ENCODE measurements at places on chromosomes 6 and 20. TPM values are rescaled to one million over a fixed set of nuclear protein-coding genes. Genes with fewer than 3 reads are reported as not detected.

- no peak for DNase-seq
Measured at GRCh38 chr20:37839432-37839827, 63.5 kb upstream of the VSTM2L start.

GRCh38 chr6:169863710-169864109, 112.3 kb downstream of the ERMARD start:
- DNase-seq = no peak

GRCh38 chr6:157980288-157981131, 1.2 kb upstream of the SYNJ2 start:
- DNase-seq = no peak

DNA sequence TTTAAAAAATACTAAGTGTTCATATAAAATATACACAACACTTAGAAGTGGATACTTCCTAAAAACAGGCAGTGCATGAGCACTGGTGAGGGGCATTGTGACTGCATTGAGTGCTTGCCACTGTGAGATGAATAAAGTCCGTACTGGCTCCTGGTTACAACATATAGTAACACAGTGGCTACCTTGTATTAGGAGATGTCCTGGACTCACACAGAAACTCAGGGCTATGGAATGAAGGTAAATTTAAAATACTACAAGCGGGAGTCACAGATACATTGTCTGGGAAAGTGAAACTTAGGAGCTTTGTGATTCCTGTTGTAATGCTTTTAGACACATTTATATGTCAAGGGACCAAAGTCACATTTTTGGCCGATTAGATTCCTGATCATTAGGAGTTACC, 36.5 kb upstream of the HLA-G start:
- peak; percentile 34 for DNase-seq

DNA sequence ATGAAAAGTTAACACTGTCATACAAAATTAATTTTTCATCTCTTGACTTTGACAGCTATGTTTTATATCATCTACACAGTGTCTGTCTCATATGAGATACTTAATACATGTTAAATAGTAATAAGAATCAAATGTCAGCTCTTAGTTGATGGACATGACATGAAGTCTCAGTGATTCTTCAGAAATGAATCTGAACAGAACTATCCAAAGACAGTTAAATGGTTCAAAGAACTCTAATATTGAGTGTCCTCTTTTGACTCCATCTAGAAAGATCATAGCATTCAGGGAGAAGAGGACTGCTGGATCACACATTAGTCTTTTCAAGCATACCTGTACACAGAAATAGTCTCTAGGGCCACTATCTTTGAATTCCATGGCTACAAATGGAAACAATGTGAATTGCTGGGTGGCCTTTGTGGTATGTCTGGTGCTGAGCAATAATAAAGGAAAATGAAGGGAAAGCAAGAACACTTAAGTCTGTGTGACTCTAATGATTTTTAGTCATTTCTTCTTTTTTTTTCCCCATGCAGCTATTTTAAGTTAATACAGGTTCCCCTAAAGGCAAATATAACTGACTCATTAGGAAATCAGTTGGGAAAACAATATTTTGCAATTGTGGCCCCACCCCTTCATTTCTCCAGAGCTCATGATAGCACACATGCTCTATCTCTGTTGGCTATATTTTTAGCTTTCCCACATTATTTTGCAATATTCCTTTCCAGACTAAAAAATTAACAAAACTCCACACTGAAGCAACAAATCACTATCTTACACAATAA, 367.5 kb downstream of the GRIK2 start:
- peak; percentile 62 for DNase-seq

GRCh38 chr6:107959392-107959791, 1.4 kb upstream of the SEC63 start:
- no peak for DNase-seq

DNA sequence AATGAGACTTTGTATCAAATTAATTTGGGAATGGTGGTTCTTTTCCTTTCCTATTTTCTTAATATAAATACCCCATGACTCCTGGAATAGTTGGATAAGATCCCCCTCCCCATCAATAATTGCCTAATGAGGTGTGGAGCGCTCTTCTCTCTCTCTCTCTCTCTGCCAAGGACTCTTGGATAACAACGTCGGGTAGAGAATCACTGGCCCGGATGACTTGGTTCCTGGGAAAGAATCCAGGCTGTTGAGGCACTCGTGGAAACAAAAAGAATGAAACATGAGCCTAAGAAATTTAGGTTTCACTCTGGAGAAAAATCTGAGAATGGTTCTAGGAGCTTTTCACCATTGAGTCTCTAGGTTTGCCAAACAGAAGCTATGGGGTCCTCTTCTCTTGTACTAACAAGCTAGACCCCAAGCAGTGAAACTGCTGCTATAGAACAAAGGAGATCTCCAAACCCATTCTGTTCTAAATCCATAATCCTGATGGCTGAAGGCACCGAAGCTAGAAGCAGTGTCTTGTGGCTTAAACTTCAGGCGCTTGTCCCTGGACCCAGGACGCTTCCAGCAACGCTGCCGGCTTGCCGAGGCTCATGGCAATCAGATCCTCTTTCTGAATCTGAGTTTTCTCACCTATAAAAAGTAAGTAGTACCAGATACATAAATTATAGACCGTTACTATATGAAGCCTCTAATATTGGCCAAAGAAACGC, 241.6 kb upstream of the BTBD3 start:
- peak; percentile 66 for DNase-seq

GRCh38 chr20:18783385-18783959, 30.1 kb upstream of the SCP2D1 start:
- DNase-seq = no peak

GRCh38 chr6:148530394-148530953, 187.8 kb downstream of the SASH1 start:
- peak; percentile 81 for DNase-seq

The ZNF334 gene
- 1.9 TPM for total RNA-seq

- no peak for DNase-seq
Measured at GRCh38 chr6:143225929-143226328, 165.2 kb downstream of the AIG1 start.

- no peak for DNase-seq
Measured at GRCh38 chr6:21792177-21792576, 198.6 kb downstream of the SOX4 start.

GRCh38 chr20:41046716-41047115, 18.1 kb downstream of the TOP1 start:
- peak; percentile 68 for DNase-seq

- no peak for DNase-seq
Measured at GRCh38 chr6:165704045-165704748, 41.2 kb upstream of the PDE10A start.

GRCh38 chr6:151808371-151809241, 1.1 kb downstream of the ESR1 start:
- no peak for DNase-seq

The HLA-DQB1 gene
- not detected for total RNA-seq

The LSM2 gene
- total RNA-seq = 162 TPM

The SIRPB1 gene
- total RNA-seq = 4.2 TPM

DNA sequence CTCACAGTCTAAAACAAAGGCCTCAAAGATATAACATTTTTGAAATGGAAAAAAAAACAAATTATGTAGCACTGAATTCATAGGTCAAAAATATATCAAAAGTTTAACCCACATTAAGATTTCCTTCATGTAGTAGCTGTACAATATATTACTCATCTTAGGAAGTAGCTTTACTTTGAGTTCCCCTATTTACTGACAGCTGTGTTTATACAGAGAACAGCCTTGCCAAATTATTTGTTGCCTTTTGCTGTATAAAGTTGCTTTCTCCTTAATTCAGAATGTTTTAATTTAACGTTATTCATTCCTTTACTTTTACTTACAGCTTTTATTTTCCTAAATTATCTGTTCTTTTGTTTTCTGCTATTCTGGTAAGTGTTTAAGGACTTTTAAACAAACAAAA, 181.0 kb downstream of the COL12A1 start:
- no peak for DNase-seq

DNA sequence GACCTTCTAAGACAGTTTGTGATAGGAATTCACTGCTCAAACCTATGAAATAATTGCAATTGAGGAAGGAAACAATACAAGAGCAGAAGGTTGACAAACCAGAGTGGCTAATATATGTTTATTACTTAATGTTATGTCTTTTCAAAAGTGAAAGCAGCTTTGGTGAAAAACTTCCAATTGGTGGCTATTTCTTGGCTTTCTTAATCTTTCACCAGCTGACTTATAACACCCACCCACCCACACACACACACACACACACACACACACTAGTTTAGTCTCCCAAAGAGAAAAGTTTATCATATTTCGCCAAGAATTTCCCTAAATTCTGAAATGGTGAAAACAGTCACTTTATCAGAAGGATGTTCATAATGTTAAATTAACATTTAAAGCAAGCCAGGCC, 583.5 kb downstream of the EYS start:
- no peak for DNase-seq

The AGPAT4 gene
- 12.0 TPM for total RNA-seq

DNA sequence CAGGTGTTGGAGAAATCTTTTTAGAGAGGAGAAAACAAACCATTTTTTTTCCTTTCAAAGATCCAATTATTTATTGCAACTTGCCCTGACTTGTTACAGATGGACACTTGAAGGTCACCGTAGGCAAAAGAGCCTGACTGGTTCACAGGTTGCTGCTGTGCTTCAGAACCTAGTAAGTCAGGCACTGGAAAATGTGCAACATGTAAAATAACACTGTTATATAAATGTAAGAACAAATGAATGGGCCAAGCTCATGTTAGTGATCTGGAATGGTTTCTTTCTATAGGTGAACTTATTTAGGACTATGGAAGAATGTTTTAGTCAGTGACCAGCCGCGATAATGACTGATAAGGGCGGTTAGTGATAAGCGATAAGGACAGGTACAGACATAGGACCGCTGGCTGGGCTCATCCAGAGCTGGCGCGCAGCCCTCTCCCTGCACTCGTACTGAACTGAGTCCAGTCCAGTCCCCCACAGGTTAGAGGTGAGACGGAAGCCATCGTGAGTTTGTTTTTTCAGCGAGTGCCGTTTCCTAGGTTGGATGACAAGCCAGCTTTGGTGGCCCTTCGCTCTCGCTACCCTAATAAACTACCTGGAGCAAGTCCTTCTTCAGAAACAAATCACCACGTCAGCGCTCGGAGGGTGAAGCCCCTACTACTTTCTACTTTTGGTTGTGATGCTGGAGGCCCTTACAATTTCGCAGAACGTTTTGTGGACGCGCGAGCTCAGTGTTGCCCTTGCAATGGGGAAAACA, 94.4 kb upstream of the PRDM1 start:
- DNase-seq = peak; percentile 26

The SRSF12 gene
- not detected for total RNA-seq

The GTF2H4 gene
- 11.4 TPM for total RNA-seq

DNA sequence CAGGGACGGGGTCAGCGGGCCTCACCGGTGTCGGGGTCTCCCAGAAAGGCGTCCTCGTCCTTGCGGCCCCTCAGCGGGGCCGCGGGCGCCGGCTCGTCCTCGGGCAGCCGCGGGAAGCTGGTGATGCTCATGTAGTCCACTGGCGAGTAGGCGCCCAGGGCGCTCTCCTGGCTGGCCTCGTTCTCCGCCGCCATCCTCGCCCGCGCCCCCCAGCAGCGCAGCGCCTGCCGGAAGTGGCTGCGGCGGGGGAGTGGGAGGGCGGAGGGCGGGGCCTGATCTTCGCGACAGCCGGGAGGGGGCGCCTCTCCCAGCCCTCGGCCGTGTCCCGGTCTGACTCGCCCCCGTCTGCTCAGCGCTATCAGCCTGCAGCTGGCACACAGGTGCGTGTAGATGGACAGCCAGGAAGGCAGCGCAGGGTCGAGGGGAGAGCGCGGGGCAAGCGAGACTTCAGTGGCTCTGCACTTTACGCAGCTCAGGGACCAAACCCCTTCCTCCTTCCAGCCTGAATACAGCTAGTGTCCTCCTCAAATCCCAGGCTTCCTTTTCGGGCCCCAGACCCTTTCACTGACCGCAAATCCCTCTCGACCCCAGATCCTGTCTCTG, at the start of gene GGT7:
TSS of gene GGT7 (minus strand) at position 235 of the 603 bp plus-strand sequence. CDS start at position 194, 41 bp downstream.
- peak; percentile 78 for DNase-seq

The CD109 gene
- total RNA-seq = 24.0 TPM

GRCh38 chr6:123402052-123402451, 234.7 kb downstream of the TRDN start:
- DNase-seq = peak; percentile 18

GRCh38 chr6:110233770-110234374, 53.6 kb downstream of the CDC40 start:
- peak; percentile 46 for DNase-seq

- DNase-seq = no peak
Measured at GRCh38 chr6:126770176-126770575, 348.3 kb upstream of the RSPO3 start.

The MICAL1 gene
- total RNA-seq = 21.5 TPM

The MYB gene
- total RNA-seq = 7.4 TPM

The SLC17A9 gene
- not detected for total RNA-seq

DNA sequence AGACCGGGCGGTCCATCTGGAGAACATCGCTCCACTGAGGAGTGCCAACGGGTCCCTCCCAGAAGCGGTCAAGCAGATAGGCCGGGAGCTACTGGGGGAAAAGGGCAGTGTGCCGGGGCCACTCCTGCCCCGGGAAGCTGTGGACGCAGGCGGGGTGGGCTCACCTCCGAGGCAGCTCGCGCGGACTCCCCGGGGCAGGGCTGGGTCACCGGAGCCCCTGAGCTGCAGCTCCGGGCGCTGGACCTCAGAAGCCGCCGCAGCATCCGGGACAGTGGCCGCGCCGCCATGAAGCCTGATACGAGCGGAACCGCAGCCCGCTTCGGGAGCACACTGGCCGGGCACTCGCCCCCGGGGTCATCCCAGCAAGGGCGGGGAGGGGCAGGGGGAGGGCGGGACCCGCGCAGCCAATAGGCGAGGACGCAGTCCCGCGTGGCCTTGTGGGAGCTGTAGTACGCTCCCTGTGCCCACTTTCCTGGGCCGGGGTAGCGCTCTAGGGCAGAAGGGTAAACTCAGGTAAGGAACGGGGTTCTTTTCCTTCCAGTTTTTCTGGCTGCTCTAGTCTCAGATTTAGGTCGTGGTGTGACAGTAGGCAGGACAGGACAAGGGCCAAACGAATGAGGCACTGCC, at the start of gene MOCS1:
TSS of gene MOCS1 (minus strand) at position 332 of the 627 bp plus-strand sequence. CDS start at position 287, 45 bp downstream.
- DNase-seq = peak; percentile 69

GRCh38 chr6:128139519-128139918, 238.7 kb upstream of the THEMIS start:
- peak; percentile 80 for DNase-seq

DNA sequence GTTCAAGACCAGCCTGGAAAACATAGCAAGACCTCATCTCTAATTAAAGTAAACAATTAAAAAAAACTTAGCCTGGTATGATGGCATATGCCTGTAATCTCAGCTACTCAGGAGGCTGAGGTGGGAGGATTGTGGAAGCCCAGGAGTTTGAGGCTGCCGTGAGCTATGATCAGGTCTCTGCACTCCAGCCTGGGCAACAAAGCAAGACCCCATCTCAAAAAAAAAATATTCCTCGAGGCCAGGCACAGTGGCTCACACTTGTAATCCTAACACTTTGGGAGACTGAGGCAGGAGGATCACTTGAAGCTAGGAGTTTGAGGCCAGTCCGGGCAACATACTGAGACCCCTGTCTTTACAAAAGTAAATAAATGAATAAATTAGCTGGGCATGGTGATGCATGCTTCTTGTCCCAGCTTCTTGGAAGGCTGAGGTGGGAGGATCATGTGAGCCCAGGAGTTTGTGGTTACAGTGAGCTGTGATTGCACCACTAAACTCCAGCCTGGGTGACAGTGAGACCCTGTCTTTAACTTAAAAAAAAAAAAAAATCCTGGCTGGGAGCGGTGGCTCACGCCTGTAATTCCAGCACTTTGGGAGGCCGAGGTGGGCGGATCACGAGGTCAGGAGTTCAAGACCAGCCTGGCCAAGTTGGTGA, 9.3 kb upstream of the C2 start:
- DNase-seq = peak; percentile 37

The NOTCH4 gene
- total RNA-seq = 2.2 TPM

Data from M059J (cell line).